Midbrain (tissue), 1 donor: ENCODE measurements at places on chromosomes 13 and 19.

GRCh38 chr19:48745208-48745995, 1.3 kb downstream of the IZUMO1 start:
- peak; percentile 72 for DNase-seq

- DNase-seq = peak; percentile 45
These were observed 17.9 kb upstream of the ZNF175 start for GRCh38 chr19:51552996-51553725.

- no peak for DNase-seq
These were observed 14.2 kb upstream of the PNMA8C start for GRCh38 chr19:46442808-46443450.

DNA sequence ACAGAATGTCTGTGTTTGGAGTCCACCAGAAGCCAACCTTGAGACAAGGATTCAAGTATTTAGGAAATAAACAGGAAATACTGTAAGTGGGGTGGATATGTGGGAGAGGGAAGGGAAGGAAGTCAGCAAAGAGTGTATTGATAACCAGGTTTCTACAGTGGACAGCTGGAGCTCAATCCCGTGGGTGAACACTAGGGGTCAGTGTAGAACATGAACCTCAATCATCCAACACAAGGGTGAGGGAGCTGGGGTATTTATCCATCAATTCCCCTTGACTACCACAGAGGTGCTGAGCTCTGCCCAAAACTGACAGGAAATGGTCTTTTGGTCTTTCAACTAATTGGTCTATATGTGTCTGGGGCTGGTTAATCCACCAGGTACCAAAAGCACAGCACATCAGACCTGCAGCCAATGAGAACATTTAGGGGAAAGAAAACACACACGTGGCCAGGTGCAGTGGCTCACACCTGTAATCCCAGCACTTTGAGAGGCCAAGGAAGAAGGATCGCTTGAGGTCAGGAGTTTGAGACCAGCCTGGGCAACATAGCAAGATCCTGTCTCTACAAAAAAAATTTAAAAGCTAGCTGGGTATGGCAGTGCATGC, 5.6 kb upstream of the SYDE1 start:
- no peak for DNase-seq

GRCh38 chr13:111973605-111974340, 93.2 kb upstream of the SOX1 start:
- DNase-seq = no peak

GRCh38 chr19:46042252-46042883, 1.6 kb upstream of the IGFL4 start:
- DNase-seq = no peak

DNA sequence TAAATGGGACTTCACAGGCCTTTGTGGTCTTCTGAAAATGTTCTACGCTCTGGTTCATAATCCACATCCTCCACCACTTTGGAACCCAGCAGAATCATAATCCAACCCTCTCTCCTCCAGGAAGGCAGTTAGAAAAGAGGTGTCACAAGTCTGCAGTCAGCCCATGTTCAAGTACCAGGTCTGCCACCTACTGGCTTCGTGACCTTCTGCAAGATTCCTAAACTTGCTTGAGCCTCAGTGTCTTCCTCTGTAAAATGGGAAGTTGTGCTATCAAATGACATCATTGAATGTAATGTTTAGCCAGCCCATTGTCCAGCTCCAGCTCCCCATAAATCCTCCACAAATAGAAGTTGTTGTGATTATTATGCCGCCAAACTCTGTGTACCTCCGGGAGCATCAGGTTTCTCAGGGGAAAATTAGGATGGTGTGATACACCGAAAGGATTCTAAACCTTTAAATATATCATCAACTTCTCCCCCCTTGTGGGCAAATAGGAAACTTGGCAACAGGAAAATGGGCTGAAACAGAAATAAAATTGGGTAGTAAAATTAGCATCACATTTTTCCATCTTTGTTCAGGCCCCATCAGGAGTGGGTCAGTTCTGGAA, 109.7 kb downstream of the NUFIP1 start:
- no peak for DNase-seq

DNA sequence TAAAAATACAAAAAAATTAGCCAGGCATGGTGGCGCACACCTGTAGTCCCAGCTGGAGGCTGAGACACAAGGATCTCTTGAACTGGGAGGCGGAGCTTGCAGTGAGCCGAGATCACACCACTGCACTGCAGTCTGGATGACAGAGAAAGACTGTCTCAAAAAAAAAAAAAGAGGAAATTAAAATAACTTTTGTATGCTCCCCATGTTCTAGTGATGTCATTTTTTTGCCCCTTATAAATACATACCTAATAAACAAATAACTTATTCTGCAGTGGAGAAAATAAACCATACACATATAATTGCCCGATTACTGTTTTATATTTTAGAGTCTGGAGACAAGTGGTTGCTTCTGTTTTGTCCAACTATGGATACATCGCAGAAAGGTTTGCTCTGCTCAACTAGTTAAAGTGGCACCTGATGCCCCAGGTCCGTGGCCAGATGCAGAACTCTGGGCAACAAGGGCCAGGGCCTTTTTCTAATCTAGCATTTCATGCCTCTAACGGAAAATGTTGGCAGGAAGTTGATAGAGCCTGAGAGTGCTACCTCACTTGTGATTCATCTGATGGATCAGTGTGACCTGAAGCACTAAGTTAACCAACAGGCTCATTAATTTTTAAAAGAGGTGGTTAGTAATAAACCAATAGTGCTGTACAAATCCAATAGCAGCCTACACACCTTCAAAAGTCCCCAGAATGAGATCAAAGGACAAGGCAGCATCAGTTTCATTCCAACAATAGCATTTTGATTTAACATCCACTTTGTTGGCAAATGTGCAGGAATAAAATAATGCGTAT, 18.8 kb downstream of the UBE2L5 start:
- no peak for DNase-seq

- no peak for DNase-seq
These were observed 6.9 kb upstream of the OVOL3 start for GRCh38 chr19:36103842-36104552.

DNA sequence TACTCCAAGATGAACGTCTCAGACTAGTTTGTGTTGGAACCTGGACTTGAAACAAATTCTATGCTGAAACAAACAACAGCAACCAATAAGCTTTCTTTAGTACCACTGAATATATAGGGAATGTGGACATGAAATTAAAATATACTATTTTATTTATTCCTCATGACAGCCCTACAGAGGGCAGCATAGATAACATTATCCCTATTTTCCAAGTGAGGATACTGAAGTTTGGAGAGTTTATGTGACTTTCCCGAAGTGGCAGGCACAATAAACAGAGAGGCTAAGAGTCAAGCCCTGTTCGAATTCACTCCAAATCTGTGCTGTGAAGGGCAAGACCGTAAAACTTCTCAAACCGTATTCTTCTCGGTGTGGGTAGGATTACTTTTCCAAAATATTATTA, 509.9 kb upstream of the GPC6 start:
- DNase-seq = no peak

GRCh38 chr13:25733001-25733491, 318.8 kb downstream of the SHISA2 start:
- DNase-seq = no peak

DNA sequence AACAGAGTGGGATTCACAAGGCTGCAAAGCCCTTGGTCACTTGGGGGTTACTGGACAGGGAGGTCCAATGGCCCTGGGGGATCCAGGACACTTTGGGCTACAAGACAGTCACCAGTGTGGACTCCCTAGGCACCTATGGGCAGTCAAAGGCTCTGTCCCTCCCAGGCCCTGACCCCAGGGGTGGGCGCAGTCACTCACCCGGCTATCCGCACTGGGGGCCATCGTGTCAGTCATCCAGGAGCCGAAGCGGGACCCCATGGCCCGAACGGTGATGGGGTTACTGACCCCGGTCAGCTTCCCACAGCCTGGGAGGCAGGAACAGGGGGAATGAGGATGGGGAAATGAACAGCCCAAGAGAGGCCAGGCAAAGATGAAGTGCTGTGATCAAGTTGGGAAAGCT, 21.5 kb downstream of the PIN1 start:
- no peak for DNase-seq

- no peak for DNase-seq
These were observed 10.6 kb downstream of the BRD4 start for GRCh38 chr19:15321739-15322138.

- no peak for DNase-seq
These were observed 10.5 kb downstream of the ZIC2 start for GRCh38 chr13:99991828-99992775.

GRCh38 chr19:36489920-36490415, 607 bp upstream of the ZNF566 start:
- DNase-seq = no peak

- DNase-seq = no peak
These were observed 9.0 kb upstream of the CEACAM5 start for GRCh38 chr19:41699231-41699967.

DNA sequence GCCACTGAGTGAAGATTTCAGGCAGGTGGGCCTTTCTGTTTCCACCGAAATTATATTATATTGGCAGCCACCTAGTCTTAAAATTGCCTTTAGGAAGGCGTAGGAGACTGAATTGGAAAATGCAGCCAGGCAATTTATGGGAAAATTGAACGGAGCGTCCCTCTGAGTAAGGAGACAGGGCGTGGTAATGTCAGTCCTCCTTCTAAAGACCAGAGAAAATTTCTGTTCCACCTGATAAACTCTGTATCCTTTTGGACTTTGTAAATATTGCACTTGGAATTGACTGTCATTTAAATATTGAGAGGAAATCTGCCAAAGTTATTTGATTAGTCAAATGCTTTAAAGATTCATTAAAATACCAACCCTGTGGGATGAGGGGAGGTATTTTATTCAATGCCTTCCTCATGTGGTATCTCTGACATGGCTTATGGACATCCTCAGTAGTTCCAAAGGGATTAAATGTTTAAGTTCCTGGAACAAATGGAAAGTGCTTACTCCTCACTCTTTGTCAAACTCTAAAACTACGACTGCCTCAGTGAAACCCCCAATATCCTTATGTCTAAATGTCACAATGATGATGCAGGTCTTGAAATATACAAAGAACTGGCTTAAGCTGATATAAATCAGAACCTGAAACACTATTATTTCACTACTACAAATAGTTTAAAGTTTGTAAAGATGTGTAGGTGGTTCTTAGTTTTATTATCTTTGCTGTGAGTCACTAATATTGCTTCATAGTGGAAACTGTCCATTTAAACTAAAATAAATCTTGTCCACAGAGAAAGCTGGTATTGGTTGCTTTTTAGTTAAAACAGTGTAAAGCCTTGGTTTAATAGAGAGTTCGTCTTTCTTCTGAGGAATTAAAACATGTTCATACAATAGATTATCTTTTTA, 203.2 kb downstream of the FGF14 start:
- no peak for DNase-seq

DNA sequence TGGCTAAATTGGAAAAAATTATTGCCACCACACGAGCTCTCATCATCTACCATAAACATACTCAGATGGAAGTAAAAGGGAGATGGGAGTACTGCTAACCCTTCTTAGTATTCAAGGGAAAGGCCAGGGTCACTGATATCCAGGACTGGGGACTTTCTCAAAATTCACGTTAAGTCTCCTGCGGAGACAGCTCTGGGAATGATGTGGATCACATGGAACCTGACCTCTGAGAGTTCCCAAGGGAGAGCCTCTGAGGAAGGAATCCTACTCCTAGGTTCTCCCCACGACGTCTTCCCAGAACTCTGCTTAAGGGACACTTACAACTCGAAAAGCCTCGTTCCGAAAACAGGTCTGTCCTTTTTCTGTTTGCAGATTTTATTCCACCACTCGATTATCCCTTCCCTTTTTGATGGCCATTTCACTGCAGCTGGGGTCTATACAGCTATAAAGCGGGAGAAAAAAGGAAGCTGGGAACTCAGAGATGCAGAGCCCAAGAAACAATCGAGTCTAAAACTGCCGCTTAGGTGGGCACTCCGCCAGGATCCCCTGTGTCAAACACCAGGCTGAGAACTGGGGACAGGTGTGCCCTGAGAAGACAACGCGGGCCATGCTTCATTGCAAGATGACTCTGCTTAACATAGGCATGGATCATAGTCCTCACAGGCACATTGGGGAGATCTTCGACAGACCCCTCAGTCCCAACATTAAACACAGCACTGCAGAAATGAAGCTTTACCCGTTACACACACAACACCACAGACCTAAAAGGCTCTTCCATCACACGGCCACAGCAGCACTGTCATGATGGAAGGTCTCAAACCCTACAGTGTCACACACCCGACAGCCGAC, 823 bp upstream of the ZNF567 start:
- no peak for DNase-seq

- DNase-seq = no peak
These were observed 163.0 kb downstream of the EFNB2 start for GRCh38 chr13:106372199-106373155.

GRCh38 chr13:29162638-29163235, 342.6 kb downstream of the MTUS2 start:
- DNase-seq = peak; percentile 5

GRCh38 chr13:105878119-105878700, 657.3 kb downstream of the EFNB2 start:
- DNase-seq = no peak

DNA sequence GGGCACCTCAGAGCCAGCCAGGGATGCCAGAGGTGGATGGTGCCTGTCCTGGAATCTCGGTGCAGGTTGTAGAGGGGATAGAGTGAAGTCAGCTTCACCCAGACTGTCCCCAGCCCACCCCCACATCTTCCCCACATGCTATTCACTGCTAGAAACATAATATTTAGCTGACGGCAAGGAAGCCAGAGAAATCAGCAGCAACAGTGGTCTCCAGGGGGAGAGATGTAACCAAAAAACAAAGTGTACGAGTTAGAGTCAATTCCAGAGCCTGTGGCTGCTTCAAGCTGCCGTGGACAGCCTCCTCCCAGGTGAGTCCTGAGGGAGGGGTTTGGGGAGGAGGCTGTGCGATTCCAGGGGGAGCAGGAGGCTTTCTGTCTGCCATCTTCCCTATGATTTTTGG, 97.6 kb downstream of the ZNF536 start:
- no peak for DNase-seq

DNA sequence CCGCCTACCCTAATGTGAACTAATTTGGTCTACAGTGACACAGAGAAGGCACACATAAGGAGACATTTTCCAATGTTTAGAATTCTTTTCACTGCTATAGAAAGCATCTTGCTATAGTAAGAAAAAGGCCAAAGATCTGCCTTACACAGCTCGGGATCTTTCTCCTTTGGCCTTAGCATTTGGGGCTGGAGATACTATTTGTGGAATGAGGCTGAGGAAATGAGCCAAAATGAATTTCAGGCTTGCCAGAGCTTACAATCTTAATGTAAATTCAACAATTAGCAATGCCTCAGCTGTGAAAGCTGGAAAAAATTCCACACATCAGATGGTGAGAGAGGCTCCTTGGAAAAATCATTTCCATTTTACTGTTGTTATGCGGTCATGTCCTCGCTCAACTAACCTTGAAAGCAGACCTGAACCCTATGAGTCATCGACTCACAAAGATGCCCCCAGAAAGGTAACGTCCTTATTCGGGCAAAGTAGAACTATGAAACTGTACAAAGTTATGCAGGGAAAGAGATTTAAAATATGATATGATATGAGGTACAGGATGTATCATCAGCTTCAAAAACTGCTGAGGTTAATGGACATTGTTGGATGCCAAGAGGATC, 324.5 kb upstream of the NBEA start:
- no peak for DNase-seq
